Activated T-cell treated with anti-CD3 and anti-CD28 coated beads for 1 hour (primary cell): ENCODE measurements at places on chromosomes 5 and 9.

DNA sequence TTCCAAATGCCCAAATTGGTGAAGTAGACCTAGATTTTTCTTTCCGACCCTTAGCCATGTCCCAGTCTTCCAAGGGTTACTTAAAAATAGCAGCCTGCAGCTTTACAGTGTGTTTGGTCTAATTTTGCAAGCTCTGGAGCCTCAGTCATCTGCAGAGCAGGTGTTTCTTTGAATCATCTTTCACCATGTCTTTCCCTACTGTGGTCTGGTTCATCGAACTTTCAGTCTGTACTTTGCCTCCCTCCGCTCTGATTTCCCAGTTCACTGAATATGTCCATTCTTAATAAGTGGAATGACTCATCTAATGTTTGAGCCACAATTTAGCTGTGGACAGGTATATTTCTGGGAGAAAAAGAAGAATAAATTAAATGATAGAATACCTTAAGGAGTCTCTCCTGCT lies 1060.7 kb downstream of the EFNA5 start:
- DNase-seq: no peak

- DNase-seq: no peak
Measured at GRCh38 chr5:2586016-2586715, 165.3 kb downstream of the IRX2 start.

DNA sequence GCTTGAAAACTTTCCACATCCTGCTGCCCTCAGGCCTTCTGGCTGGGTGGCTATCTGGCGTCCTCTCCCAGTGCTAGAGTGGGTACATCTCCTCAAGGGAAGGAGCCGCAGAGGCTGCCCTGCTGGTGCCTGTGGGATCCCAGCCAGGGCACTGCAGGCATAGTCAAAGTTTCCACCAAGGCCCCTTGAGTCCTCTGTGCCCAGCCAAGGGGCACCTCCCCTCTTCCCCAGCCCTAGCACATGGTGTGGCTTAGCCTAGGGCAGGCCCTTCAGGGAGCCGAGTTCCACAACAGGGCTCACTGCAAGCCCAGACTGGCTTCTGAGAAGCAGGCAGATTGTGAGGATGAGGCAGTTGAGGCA lies 103.2 kb downstream of the RGS3 start:
- no peak for DNase-seq

DNA sequence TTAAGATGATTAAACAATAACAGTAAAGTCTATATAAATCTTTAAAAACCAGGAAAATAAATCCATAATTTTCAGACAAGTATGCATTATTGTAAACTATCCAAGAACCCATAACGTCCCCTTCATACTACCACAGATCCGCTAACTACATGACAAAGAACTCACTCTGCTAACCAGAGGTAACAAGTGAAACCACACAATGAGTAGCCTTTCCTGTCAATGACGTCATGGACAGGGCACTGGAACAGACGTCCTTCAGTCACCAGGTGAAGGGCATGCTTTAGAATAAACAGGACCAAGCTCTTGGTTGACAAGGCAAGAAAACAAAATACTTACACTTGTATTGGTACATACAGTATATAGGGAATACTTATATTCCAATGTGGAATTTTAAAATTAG lies 45.2 kb downstream of the RNF130 start:
- DNase-seq: no peak
